SJCRH30 (cell line): ENCODE measurements at places on chromosomes 16 and 17.

GRCh38 chr16:78494674-78495073 lies 395.2 kb downstream of the WWOX start:
- no peaks in the 10 kb centered on the region for H3K36me3 ChIP-seq
- no peaks in the 10 kb centered on the region for H3K27me3 ChIP-seq
- no peak overlapping the region for H3K4me3 ChIP-seq
- H3K27ac ChIP-seq, result no peak overlapping the region
- no peaks in the 10 kb centered on the region for H3K4me1 ChIP-seq

GRCh38 chr17:2705263-2705662 lies 6.3 kb downstream of the CLUH start:
- no peaks in the 10 kb centered on the region for H3K4me1 ChIP-seq
- H3K36me3 ChIP-seq, result no peaks in the 10 kb centered on the region
- no peak for DNase-seq
- H3K27me3 ChIP-seq, result no peaks in the 10 kb centered on the region
- H3K27ac ChIP-seq, result no peak overlapping the region

GRCh38 chr17:30964876-30965275 lies 6.0 kb upstream of the RNF135 start:
- H3K4me1 ChIP-seq, result no peaks in the 10 kb centered on the region
- no peak overlapping the region for H3K4me3 ChIP-seq
- no peaks in the 10 kb centered on the region for H3K36me3 ChIP-seq
- H3K27me3 ChIP-seq, result no peaks in the 10 kb centered on the region
- H3K27ac ChIP-seq, result no peak overlapping the region
- no peak for DNase-seq

DNA sequence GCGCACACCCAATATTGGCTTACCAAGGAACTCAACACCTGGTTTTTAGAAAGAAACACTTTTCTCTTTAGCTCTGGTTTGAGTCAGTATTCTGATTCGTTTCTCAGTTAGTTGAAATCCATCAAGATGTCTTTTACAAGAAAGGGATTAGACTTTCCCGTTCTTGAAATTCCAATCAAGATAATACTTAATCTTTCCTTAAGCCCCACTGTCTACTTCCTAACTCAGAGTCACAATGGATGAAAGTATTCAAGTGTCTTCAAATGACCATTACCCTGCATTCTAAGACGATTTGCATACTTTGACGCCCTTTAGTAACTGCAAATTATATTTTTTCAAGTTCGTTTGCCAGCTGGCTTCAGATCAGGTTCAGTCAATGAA lies 189.8 kb downstream of the USP22 start:
- no peak overlapping the region for H3K4me3 ChIP-seq
- no peaks in the 10 kb centered on the region for H3K36me3 ChIP-seq
- H3K27me3 ChIP-seq, result peaks cover 10% of the 10 kb centered on the region; the same call in 1 of the 2 replicates
- no peak overlapping the region for H3K27ac ChIP-seq
- no peak for DNase-seq

GRCh38 chr16:86090461-86091170 lies 191.7 kb downstream of the IRF8 start:
- DNase-seq, result no peak
- no peaks in the 10 kb centered on the region for H3K36me3 ChIP-seq
- H3K4me3 ChIP-seq, result no peak overlapping the region
- H3K4me1 ChIP-seq, result no peaks in the 10 kb centered on the region
- H3K27ac ChIP-seq, result no peak overlapping the region

GRCh38 chr16:28876973-28877654 lies 1.2 kb upstream of the ATP2A1 start:
- peak overlapping the region; percentile 93 for H3K27ac ChIP-seq
- peak overlapping the region; percentile 30 for H3K4me3 ChIP-seq
- DNase-seq, result peak; percentile 91
- H3K4me1 ChIP-seq, result peaks cover 46% of the 10 kb centered on the region
- no peaks in the 10 kb centered on the region for H3K27me3 ChIP-seq

GRCh38 chr16:67931712-67932461 lies at the start of gene CTRL:
TSS of gene CTRL (minus strand) at chr16:67931862. CDS start at chr16:67931852, 10 bp downstream.
- no peaks in the 10 kb centered on the region for H3K27me3 ChIP-seq
- H3K4me3 ChIP-seq, result no peak within 1 kb of the TSS
- no peaks in the 10 kb centered on the region for H3K36me3 ChIP-seq
- H3K4me1 ChIP-seq, result 0 out of 2 replicates have a peak, but pooled peaks cover 5% of the 10 kb centered on the region

- peaks cover 6% of the 10 kb centered on the region; the same call in 1 of the 2 replicates for H3K27me3 ChIP-seq
- H3K4me1 ChIP-seq, result peaks cover 18% of the 10 kb centered on the region
- H3K4me3 ChIP-seq, result no peak overlapping the region
- no peak for DNase-seq
- H3K36me3 ChIP-seq, result no peaks in the 10 kb centered on the region
Observed at GRCh38 chr16:50248845-50249244, 17.5 kb upstream of the ADCY7 start.

DNA sequence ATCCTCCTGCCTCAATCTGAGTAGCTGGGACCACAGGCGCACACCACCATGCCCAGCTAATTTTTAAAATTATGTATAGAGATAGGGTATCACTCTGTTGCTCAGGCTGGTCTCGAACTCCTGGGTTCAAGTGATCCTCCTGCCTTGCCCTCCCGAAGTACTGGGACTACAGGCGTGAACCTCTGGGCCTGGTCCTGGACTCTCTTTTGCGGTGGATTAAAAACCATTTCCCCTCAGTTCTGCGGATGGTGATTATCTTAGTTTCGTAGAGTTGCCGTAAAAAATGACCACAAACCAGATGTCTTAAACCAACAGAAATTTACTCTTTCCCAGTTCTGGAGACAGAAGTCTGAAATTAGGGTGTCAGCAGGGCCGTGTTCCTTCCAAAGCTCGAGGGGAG lies 28.8 kb downstream of the MGAT5B start:
- no peak overlapping the region for H3K4me3 ChIP-seq
- no peak for DNase-seq
- H3K27ac ChIP-seq, result no peak overlapping the region
- no peaks in the 10 kb centered on the region for H3K27me3 ChIP-seq
- H3K4me1 ChIP-seq, result peaks cover 9% of the 10 kb centered on the region; the same call in 1 of the 2 replicates

DNA sequence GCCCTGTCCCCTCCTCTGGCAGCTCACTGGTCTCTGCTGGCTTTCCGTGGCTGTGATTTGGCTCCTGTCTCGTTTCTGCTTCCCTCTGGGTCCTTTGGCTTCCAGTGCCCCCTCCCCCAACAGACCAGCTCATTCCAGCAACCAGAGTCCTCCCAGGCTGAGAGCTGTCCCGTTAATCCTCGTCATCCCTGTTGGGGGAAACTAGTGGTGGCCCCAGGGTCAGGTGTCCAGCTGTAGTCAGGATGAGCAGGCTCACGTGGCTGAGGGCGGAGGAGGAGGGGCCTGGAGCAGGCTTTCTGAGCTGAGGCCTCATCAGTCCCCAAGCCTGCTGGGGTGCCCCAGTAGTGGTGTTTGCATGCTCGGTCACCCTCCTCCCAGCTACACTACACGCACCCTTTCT lies 10.7 kb upstream of the CBX4 start:
- DNase-seq, result no peak
- peaks cover 45% of the 10 kb centered on the region for H3K27me3 ChIP-seq
- H3K4me1 ChIP-seq, result peaks cover 18% of the 10 kb centered on the region
- H3K27ac ChIP-seq, result no peak overlapping the region
- H3K4me3 ChIP-seq, result no peak overlapping the region

- H3K4me1 ChIP-seq, result no peaks in the 10 kb centered on the region
- no peak overlapping the region for H3K4me3 ChIP-seq
- no peaks in the 10 kb centered on the region for H3K27me3 ChIP-seq
- H3K36me3 ChIP-seq, result no peaks in the 10 kb centered on the region
Observed at GRCh38 chr16:68860978-68861892, 17.9 kb downstream of the TANGO6 start.

DNA sequence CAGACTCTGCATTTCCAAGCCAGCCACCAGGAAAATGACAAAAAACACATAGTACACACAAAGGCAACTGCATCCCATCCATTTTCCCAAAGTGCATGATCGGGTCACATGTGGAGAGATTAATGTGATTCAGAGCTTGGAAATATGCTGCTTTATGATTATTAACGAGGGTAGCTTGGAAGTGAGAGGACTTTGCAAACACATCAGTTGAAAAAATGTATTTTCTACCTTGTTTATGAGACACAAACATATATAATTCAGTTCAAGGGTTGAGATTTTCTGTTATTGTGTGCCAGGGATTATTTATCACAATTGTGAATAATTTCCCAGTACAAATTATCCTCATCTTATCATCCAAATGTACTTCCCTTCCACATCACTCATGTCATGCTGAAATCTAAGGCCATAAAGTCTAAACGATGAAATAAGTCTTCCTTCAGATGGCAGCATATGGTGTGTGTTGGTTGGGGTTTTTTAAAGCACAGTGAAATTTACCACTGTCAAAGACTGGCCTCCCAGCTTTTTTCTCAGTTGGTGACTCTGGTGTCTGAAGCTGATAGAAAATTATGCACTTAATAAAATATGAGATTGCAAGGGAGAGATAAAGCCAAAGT lies 104.7 kb upstream of the ADAMTS18 start:
- H3K4me3 ChIP-seq, result no peak overlapping the region
- H3K36me3 ChIP-seq, result no peaks in the 10 kb centered on the region
- no peak overlapping the region for H3K27ac ChIP-seq
- no peaks in the 10 kb centered on the region for H3K27me3 ChIP-seq

- H3K27ac ChIP-seq, result no peak overlapping the region
- no peaks in the 10 kb centered on the region for H3K36me3 ChIP-seq
- no peak overlapping the region for H3K4me3 ChIP-seq
- no peak for DNase-seq
- no peaks in the 10 kb centered on the region for H3K27me3 ChIP-seq
- no peaks in the 10 kb centered on the region for H3K4me1 ChIP-seq
Observed at GRCh38 chr16:73915140-73915539, 381.5 kb upstream of the PSMD7 start.

DNA sequence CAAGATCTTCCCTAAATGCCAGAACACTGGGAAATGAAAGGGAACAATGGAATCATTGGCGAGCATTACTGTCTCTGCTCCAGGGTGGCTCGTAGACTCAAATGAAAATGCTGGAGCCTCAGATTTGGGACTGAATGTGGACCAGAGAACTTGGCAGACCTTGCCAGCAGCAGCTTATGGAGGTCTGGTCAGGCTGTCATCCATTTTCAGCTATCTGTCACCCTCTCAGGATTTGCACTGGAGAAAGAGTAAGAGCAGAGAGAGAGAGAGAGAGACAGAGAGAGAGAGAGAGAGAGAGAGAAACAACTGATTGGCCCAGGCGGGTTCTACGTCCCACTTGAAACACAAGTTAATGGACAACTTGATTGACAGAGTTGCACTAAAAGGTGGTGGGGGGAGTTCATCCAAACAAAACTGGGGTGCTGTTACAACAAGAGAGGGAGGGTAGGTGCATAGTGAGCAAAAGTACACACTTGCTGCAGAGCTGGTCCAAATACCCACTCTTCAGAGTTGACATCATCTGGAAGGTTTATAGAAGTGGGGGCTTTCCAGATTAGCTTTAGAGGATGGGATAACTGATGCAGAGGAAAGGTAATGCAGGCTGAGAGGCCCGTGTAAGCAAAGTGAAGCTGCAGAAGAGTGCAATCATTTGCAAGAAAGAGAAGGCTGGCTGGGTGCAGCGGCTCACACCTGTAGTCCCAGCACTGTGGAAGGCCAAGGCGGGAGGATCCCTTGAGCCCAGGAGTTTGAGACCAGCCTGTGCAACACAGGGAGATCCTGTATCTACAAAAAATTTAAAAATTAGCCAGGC lies 16.5 kb upstream of the NSMCE1 start:
- no peak overlapping the region for H3K4me3 ChIP-seq
- no peaks in the 10 kb centered on the region for H3K27me3 ChIP-seq
- no peak for DNase-seq
- no peaks in the 10 kb centered on the region for H3K36me3 ChIP-seq
- H3K27ac ChIP-seq, result no peak overlapping the region

- no peaks in the 10 kb centered on the region for H3K4me1 ChIP-seq
- DNase-seq, result no peak
- no peaks in the 10 kb centered on the region for H3K36me3 ChIP-seq
- H3K27me3 ChIP-seq, result no peaks in the 10 kb centered on the region
Observed at GRCh38 chr16:88908307-88908706, 41.8 kb upstream of the PABPN1L start.

GRCh38 chr17:70891306-70891705 lies 722.0 kb downstream of the KCNJ2 start:
- no peak for DNase-seq
- no peak overlapping the region for H3K4me3 ChIP-seq
- no peaks in the 10 kb centered on the region for H3K4me1 ChIP-seq
- no peak overlapping the region for H3K27ac ChIP-seq
- H3K36me3 ChIP-seq, result no peaks in the 10 kb centered on the region
- H3K27me3 ChIP-seq, result peaks cover 14% of the 10 kb centered on the region

GRCh38 chr16:85250609-85251223 lies 138.4 kb upstream of the CIBAR2 start:
- H3K4me3 ChIP-seq, result no peak overlapping the region
- H3K27ac ChIP-seq, result no peak overlapping the region
- no peak for DNase-seq
- H3K4me1 ChIP-seq, result peaks cover 24% of the 10 kb centered on the region
- H3K36me3 ChIP-seq, result no peaks in the 10 kb centered on the region

- no peaks in the 10 kb centered on the region for H3K36me3 ChIP-seq
- no peak for DNase-seq
- peaks cover 40% of the 10 kb centered on the region for H3K27me3 ChIP-seq
- no peak overlapping the region for H3K4me3 ChIP-seq
- H3K27ac ChIP-seq, result no peak overlapping the region
Observed at GRCh38 chr17:74539281-74539820, 6.6 kb downstream of the CD300C start.

DNA sequence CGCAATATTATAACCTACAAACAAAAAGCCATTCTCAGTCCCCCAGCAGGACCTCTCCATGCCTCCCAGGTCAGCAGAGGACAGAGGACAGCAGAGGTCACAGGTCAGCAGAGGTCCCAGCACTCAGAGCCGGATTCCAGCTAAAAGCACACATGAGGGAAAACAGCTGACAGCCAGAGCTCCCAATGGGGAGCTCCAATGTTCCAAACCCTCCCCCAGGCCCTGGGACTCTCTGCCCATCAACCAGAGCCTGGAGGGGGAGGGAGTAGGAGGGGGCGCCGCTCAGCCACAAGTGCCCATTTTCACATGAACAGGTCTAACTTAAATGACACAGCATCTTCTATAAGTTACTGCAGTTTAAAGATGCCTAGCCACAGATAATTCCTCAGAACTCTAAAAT lies 77.5 kb downstream of the ANKRD11 start:
- H3K4me1 ChIP-seq, result peaks cover 32% of the 10 kb centered on the region
- no peak for DNase-seq
- no peaks in the 10 kb centered on the region for H3K27me3 ChIP-seq
- H3K36me3 ChIP-seq, result peaks cover 8% of the 10 kb centered on the region; the same call in 1 of the 2 replicates
- no peak overlapping the region for H3K4me3 ChIP-seq
